ENCODE measurements at places on chromosomes 16 and 17.

GRCh38 chr17:78337244-78338109 lies 22.4 kb downstream of the SOCS3 start:
- DNase-seq = peak; percentile 66

- peak; percentile 77 for DNase-seq
Observed at GRCh38 chr16:85615852-85616606, 2.9 kb downstream of the GSE1 start.

DNA sequence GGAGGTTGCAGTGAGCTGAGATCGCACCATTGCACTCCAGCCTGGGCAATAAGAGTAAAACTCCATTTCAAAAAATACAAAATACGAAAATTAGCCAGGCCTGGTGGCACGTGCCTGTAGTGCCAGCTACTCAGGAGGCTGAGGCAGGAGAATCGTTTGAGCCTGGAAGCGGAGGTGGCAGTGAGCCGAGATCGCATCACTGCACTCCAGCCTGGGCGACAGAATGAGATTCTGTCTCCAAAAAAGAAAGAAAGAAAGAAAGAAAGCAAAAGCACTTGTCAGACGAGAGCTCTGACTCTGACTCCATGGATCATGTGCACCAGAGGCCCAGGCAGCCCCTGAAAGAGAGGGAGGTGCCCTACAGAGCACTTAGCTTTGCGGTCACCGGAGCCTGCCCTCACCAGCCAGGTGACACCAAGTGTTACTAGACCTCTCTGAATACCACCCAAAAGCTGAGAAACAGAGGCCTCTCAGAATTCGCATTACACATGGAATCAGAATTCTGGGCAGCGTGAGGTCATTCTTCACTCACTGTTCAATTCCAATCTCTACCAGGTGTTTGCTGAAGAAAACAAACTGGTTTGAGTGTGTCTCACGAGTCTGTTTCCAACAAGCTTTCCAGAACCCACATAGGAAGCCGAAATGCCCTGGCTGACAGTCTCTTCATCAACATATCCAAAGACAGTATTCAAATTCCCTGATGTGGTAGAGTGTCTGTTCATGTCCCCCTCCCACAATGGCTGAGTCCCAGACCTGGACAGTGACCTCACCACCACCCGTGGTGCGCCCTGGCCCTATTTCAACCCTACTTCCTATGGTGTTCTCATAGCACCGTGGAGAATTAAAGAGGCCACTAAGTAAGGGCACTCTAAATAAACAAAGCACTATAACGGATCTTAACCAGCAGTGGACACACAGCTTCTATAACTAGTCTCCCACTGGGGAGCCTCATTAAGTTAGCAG lies 1.5 kb downstream of the FLCN start:
- no peak for DNase-seq

- no peak for DNase-seq
Observed at GRCh38 chr17:69018022-69018615, 42.6 kb downstream of the ABCA9 start.

- no peak for DNase-seq
Observed at GRCh38 chr16:86044241-86044671, 145.3 kb downstream of the IRF8 start.

DNA sequence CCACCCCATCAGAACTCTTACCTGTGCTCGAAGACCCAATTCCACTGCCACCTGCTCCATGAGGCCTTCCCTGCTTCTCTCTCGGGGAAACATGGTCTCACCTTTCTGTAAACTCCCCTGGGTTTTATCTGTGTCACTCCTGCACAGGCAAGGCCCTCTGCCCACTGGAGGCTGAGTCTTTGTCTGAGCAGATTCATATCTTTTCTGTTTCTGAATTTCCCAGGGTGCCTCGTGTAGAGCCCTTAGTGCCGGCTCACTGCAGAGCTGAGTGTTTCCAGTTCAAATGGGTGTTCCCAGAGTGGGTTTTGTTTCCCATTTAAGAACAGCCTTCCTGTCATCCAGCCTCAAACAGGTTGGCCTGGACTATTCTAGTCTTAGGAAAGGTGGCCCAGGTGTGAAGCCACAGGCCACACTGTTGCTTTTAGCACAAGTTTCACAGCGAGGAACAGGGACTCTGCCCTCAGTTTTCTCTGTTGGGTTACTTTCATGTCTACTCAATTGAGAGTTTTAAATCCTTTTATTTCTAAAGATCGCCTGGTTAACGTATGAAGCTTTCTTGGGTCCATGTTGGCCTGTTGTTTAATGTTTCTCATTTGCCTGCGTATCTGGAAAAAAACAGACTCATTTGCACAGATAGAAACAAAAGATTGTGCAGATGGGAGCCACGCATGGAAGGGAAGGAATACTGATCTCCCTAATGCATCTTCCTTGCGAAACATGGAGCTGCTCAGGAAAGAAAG lies 228.7 kb downstream of the MSI2 start:
- DNase-seq = no peak

DNA sequence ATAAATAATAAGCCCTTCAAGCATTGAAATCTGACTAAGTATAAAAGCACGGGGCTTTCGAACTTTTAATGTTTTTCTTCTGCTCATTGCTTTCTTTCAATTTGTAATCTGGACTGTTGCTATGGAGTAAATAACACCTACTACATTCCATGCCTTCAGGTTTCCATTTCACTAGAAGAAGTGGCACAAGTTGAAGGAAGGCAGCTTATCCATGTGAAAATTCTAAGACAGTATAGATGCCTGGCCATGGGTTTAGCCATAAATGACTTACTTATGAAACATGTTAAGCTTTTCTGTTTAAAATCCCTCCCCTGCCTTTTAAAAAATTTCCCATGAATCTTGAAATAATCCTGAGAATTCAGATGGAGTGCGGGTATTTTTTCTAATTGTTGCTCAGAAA lies 30.6 kb downstream of the KCNJ16 start:
- no peak for DNase-seq

GRCh38 chr16:58343562-58343961 lies 48.7 kb upstream of the GINS3 start:
- DNase-seq = no peak

GRCh38 chr17:4004517-4005295 lies 40.5 kb upstream of the ATP2A3 start:
- DNase-seq = no peak

- no peak for DNase-seq
Observed at GRCh38 chr17:28127196-28127595, 84.7 kb downstream of the NLK start.

DNA sequence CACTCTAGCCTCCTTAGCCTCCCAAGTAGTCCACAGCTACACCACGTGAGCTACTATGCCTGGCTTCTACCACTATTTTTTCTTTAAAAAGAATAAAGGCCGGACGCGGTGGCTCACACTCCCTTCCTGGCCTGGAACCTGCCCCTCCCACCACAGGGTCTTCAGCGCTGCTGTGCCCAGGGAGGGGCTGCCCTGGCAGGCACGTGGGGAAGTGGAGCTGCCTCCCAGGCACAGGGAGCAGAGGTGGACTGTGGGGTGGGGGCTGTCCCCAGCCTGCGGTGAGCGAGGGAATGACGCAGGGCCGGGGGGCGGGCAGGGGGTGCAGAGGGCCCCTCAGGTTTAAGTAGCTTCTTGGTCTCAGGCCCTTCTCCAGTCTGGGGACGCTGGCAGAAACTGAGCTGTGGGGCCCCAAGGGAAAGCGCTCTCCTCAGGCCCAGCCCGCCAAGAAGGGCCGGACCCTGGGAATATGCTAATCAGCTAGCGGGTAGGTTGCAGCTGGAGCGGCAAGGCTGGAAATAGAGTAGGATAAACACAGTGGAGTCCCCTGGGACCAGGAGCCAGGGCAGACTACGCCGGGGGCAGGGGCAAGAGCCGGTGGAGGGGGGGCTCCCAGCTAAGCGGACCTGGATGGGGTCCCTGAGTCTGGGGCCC lies 46.8 kb downstream of the TIMM22 start:
- DNase-seq = no peak

- no peak for DNase-seq
Observed at GRCh38 chr16:11542069-11542744, 44.5 kb downstream of the LITAF start.

GRCh38 chr17:43645450-43645764 lies 16.3 kb downstream of the MEOX1 start:
- DNase-seq = no peak

GRCh38 chr16:67546761-67547422 lies 15.4 kb upstream of the CTCF start:
- no peak for DNase-seq

DNA sequence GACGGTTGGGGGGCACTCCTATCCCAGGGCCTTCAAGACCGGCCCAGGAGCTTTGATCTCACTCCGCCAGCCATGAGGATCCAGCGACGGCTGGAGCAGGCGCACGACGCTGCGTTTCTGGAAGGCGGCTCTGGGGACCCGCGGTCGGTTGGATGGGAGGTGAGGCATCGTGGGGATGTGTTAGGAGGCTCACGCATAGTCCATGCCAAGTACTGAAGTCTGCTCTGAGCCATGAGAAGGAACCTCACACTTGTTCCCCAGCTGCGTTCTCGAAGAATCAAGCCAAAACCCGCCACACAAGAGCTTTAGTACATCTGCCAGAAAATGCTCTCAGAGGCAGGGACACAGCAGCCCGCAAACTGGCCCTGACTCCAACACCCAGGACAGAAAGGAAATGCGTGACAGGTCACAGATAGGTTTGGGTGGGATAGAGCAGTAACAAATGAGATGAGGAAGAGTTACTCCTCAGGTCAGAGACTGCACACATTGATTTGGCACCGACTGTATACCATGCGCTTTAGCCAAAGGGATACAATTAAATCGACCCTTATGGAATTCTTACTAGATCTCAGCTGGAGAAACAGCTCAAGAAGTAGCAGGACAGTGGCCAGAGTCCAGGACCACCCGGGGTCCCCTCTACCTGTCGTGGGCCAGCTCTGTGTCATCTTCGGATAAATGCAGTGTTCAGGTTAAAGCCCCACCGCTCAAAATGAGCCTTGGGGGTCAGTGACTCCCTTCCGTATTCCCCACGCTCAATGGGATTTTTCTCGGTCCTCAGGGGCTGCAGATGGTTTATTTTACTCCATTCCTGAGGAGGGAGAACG lies 6.7 kb upstream of the GSG1L start:
- no peak for DNase-seq

DNA sequence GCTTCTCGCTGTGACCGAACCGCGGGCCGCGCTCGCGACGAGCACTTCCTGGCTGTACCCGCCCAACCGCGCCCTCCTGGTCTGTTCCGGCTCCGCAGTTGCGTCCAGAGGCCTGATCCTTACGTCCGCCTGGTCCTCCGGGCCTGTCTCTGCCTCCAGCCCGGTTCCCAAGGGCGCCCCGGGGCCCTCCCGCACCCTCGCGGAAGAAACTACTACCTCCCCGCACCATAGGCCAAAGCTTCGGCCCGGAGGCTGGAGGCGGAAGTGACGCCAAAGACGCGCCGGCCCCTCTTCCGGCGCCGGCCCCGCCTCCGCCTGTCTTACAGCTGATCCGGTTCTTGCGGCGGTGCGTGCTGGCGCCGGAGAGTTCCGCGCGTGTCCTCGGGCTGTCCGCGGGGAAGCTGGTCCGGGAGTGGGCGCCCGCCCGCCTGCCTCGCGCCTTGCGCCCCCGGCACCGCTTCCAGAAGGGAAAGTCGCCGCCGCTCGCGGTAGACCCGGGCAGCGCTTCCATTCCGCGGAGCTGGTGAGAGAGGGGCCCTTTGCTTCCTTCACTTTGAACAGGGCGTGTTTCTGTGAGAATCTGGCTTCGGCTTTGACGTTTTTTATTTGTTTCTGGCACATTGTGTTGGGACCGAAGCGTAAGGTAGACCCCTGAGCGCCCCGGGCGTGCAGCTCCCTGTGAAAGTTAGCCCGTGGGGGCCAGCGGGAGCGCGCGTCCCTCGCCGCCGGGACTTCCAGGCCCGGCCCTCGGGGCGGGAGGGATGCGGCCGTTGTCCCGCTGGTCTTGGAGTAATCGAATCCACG lies at the start of gene ZNF778:
ZNF778 (plus strand) TSS at position 316 of the 804 bp plus-strand sequence. CDS start 3,425 bp downstream, outside the sequence.
- DNase-seq = peak; percentile 43

GRCh38 chr17:18187821-18188761 lies 4.5 kb downstream of the ALKBH5 start:
- no peak for DNase-seq

DNA sequence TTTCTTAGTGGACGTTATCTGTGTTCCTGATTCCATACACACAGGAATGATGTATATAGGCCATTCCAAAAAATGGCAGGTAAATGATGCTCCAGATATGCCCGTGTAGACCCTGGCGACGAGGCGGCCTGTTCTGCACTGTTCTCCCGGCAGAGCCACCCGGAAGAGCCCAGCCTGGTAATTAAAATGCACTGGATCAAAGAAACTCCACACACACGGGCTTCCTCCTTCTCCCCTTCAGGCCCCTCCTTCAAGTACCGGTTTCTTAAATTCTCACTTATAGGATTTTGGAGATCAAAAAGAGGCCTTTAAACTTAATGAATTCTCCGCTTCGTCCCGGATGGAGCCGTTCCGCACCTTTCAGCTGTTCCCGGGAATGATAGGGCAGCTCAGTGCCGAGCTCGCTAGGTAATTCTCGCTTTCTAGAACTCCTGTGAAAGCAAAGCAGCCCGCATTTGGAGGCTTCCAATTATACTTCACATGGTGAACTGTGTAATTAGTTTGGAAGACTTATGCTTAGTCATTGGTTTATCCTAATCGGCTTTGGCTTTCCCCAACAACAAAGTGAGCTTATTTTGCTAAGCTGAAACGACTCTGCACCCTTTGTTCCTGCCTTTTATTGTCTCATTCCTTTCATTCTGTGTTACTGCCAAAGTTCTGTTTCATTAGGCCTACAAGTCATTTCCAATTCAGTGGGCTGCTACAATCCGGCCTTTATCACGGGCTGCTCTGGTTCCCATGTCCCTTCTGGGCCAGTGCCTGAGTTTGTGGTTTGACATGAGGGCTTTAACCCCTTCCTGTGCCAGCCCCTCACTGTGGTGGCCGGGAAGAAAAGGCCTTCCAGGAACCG lies 150.0 kb downstream of the MSI2 start:
- no peak for DNase-seq

DNA sequence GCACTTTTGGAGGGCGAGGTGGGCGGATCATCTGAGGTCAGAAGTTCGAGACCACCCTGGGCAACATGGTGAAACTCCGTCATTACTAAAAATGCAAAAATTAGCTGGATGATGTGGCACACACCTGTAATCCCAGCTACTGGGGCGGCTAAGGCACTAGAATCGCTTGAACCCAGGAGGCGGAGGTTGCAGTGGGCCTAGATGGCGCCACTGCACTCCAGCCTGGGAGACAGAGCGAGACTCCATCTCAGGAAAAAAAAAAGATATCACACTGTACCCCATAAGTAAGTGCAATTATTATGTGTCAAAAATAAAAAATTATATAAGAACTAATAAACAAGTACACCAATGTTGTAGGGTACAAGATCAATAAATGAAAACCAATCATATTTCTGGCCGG lies 200.0 kb downstream of the CDRT15L2 start:
- no peak for DNase-seq

GRCh38 chr17:40561294-40561870 lies 3.9 kb downstream of the CCR7 start:
- DNase-seq = peak; percentile 75

GRCh38 chr17:31748881-31749280 lies 110.2 kb downstream of the COPRS start:
- no peak for DNase-seq

- DNase-seq = peak; percentile 92
Observed at GRCh38 chr16:30698139-30698815, 694 bp upstream of the SRCAP start.

GRCh38 chr16:68445458-68445857 lies 2.9 kb downstream of the SMPD3 start:
- peak; percentile 49 for DNase-seq

GRCh38 chr17:79916991-79917901 lies 78.0 kb upstream of the CBX4 start:
- no peak for DNase-seq

- no peak for DNase-seq
Observed at GRCh38 chr17:76827736-76828135, 40.5 kb upstream of the MGAT5B start.

GRCh38 chr17:10226930-10227695 lies 28.7 kb upstream of the GAS7 start:
- DNase-seq = peak; percentile 16

- DNase-seq = no peak
Observed at GRCh38 chr17:39926588-39927100, 757 bp downstream of the ORMDL3 start.
